ENCODE measurements at places on chromosomes 1 and 21. TPM values are rescaled to one million over a fixed set of nuclear protein-coding genes. Genes with fewer than 3 reads are reported as not detected.

CCDC30 gene
- polyA plus RNA-seq: 15.1 TPM

RCSD1 gene
- polyA plus RNA-seq: 13.0 TPM

C1orf116 gene
- polyA plus RNA-seq: 22.0 TPM

GUCA2B gene
- polyA plus RNA-seq: not detected

BNIPL gene
- polyA plus RNA-seq: 4.6 TPM

SAMSN1 gene
- 4.2 TPM for polyA plus RNA-seq

TOR3A gene
- polyA plus RNA-seq: 21.9 TPM

PGLYRP4 gene
- not detected for polyA plus RNA-seq

TFAP2E gene
- 1.5 TPM for polyA plus RNA-seq

KLHDC8A gene
- polyA plus RNA-seq: 2.1 TPM

MFSD2A gene
- polyA plus RNA-seq: 2.5 TPM

OR2M3 gene
- 0.03 TPM for polyA plus RNA-seq

EVI5 gene
- 17.8 TPM for polyA plus RNA-seq

ACTA1 gene
- 10.4 TPM for polyA plus RNA-seq

INKA2 gene
- 2.4 TPM for polyA plus RNA-seq

AGBL4 gene
- 0.93 TPM for polyA plus RNA-seq

UQCRH gene
- 381 TPM for polyA plus RNA-seq

INAVA gene
- polyA plus RNA-seq: 49.0 TPM

ADIPOR1 gene
- polyA plus RNA-seq: 79.9 TPM

SLC30A10 gene
- polyA plus RNA-seq: 0.13 TPM

ETNK2 gene
- 25.1 TPM for polyA plus RNA-seq

Data from renal pelvis (tissue), 12 donors.